Stimulated activated CD4-positive, alpha-beta T cell treated with anti-CD3 and anti-CD28 coated beads, Interleukin-1b, Interleukin-23, amount 100 ng/mL, for 1 hour (primary cell): ENCODE measurements at places on chromosomes 16 and 17.

DNA sequence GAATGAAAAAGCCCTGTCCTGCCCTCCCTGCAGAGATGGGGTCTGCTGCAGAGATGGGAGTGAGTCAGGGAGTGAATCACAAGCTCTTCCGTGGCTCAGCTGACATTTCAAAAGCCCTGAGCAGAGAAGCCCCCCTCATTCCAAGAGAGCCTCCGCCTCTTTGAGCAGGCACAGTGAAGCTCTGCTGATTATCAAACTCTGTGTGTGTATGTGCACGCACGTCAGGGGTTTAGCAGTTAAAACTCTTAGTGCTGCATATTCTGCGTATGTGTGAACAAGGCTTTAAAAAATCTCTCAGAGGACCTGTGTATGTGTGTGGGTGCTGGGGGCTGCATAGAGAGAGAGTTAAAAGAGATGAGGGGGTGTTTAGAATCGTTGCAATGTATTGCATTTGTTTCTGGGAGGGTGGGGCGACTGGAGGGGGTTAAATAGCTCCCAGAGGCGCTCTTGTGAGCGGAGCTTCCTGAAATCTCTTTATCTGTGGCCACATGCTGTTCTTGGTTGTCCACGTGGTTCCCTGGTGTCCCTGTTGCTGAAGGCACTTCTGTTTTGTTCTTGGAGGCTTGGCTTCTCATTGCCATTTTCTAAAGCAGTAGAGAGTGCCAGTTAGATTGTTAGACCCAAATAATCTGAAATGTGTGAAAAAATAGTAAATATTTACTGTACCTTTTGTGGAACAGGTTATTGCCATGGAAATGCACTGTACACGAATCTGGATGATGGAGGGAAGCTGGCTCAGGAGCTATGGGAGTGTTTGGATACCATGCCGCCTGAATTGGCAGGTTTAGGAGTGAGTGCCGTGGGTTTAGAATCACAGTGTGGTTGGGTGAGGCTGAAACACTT, 116.6 kb downstream of the PRKCB start:
- DNase-seq: no peak

DNA sequence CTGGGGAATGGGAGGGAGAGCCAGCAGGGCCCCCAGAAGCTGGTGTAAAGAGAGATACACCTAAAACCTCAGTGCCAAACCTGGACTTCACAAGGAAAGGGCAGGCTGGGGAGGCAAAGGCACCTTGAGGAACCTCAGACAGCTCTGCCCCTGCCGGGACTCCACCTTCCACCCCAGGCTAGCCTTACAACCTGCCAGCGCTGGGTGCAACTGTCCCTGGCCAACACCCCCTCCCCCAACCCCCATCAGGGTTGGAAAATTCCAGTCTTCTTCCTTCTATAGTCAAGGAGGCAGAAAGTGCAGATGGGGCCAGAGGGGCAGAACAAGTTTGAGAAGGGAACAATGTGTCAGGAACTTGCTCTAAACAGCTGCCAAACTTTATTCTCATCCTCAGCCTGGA, 2.2 kb downstream of the YBX2 start:
- no peak for DNase-seq

GRCh38 chr16:84631886-84632285, 14.0 kb upstream of the COTL1 start:
- DNase-seq: no peak

DNA sequence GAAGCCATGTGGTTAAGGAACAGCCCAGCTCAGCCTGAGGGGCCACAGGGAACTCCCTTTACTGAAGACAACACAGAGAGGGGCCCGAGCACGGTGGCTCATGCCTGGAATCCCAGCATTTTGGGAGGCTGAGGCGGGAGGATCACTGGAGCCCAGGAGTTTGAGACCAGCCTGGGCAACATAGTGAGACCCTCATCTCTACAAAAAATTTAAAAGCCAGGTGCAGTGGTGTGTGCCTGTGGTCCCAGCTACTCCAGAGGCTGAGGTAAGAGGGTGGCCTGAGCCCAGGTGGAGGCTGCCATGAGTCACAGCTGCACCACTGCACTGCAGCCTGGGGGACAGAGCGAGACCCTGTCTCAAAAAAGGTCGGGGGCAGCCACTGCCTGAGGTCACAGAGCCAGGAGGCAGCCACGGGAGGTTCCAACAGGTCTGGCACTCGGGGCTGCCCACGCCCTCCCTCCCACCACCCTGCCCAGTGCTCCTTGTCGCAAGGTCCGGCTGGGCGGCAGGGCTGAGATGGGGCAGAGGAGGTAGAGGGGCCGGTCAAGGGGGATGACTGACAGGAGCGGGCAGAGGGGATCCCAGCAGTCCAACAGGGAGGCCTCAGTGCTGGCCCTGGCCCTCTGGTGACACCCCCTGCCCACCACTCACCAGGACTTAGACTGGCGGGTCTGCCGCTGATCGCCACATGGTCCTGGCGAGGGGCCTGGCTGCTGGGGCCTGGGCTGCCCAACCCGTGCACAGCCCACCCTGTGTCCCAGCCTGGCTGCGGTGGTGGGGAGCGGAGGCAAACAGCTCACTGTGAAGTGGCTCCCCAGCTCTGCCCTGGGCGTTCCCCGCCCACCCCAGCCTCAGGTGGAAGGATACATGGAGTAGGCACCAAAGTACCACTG, 3.4 kb downstream of the CYBA start:
- DNase-seq: no peak

DNA sequence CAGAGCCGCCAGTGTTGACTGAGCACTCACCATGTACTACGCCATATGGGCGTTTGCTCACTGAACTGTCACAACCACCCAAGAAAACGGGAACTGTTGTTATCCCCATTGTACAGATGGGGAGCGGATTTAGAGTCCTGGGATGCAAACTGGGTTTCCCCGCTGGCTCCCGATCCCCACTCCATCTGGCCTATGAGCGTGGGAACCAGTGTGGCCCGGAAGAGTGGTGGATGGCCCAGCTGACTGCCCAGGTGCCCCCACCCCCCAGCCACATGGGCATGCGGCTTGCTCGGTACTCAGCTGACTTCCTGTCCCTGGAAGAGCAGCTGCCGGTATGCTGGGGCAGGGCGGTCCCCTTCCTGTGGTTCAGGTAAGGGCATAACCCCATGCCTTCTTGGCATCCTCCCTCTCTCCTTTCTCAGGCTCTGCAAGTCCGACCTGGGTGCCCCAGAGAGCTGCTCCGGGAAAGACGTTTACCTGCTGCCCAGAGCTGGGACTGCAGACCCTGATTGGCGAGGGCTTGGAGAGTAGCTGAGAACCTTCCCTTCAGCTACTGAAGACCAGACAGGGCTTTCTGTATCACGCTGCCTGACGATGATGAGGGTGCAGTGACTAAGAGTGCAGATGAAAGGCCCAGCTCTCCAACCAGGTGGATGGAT, 16.2 kb downstream of the SOCS3 start:
- no peak for DNase-seq

DNA sequence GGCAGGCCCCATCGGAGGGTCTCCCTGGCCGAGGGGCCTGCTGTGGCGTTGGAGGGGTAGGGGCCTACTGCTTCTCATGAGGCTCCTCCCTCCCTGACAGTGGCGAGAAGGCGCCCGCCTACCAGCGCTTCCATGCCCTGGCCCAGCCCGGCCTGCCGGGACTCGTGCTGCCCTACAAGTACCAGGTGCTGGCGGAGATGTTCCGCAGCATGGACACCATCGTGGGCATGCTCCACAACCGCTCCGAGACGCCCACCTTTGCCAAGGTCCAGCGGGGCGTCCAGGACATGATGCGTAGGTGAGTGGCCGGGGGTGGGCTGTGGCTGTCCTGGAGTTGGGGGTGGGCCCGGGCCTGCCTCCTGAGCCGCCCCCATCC, 1.7 kb downstream of the CDT1 start:
- DNase-seq: no peak

DNA sequence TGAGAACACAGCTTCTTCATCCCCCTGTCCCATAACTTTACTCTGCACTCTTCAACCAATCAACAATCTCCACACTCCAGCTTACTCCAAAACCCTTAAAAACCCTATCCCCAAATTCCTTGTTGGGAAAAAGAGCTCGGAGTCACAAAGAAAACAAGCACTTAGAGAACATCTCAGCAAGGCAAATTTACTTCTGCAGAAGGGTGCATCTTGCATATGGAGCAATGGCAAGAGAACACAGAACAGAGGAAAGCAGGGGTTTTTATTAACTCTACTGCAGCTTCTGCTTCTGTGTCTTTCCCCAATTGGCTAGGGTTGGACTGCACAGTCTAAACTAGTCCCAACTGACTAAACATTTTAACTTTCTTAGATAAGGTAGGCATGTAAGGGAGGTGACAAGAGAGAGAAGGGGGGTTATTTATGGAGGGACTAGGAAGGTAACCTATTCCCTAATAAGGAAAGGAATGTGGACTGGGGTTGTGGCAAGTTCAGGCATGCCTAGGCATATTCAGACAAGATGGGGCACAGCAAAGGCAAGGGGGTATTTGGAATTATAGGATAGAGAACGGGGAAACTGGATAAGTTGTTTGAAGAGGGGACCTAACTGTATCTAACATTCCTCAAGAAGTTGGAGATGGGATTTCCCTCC, 125.5 kb downstream of the CACNG3 start:
- DNase-seq: no peak

DNA sequence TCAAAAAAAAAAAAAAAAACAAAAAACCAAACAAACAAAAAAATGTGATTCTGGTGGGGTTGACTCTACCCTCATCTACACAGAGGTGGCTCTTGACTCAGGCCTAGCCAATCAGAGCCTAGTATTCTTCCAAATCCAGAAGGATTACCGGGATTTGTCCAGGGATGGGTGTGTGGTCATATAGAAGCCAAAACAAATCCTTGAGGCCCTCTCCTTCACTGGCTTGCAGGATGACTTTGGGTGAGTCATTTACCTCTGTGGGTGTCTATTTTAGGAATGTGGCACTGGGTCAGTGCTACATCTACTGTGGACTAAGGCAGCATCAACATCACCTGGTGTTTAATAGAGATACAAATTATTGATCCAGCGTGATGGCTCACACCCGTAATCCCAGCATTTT, 93.2 kb upstream of the RBBP6 start:
- DNase-seq: no peak

DNA sequence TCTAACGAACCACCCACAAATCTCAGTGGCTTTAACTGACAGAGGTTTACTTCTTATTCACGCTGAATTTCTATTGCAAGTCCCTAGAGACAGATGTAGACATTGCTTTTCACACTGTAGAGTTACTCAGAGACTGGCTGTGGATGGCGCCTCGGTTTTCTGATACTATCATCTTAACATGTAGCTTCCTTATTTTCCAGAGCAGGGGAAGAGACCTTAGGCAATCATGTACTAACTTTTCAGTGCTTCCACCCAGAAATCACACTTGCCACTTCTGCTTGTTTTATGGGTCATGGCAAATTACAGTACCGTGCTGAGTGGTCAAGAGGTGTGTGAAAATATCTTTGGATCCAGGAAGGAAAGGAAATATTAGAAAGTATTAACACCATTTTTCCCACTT, 65.4 kb downstream of the MAF start:
- DNase-seq: no peak

- DNase-seq: no peak
These were observed 70.5 kb downstream of the TIMM22 start for GRCh38 chr17:1067282-1067956.

GRCh38 chr17:30340801-30341356, 7.0 kb upstream of the TMIGD1 start:
- DNase-seq: no peak
